Activated CD8-positive, alpha-beta memory T cell treated with anti-CD3 and anti-CD28 coated beads for 1 hour (primary cell): ENCODE measurements at places on chromosomes 4 and X.

GRCh38 chr4:20645236-20645635, 55.0 kb upstream of the PACRGL start:
- DNase-seq: no peak

- no peak for DNase-seq
Measured at GRCh38 chr4:48620093-48620492, 130.0 kb downstream of the ZAR1 start.

DNA sequence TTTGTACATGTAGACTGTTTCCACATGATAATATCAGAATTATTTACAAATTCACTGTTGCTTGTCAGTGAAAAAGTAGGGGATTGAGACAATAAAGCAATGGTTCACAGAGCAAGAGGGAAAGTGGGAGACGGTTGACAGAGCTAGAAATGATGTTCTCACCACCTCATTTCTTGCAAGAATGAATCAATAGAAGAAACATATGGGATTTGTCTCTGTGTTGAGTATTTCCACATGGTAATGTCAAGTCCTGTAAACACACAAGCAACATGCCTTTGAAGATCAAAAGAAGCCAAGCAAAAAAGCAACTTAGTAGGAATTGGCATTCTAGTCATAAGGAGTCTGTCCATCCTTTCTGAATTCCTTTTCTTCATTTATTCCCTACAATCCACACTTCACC, 1806.6 kb upstream of the AGA start:
- no peak for DNase-seq

GRCh38 chr4:84279678-84280077, 219.4 kb downstream of the NKX6-1 start:
- no peak for DNase-seq

DNA sequence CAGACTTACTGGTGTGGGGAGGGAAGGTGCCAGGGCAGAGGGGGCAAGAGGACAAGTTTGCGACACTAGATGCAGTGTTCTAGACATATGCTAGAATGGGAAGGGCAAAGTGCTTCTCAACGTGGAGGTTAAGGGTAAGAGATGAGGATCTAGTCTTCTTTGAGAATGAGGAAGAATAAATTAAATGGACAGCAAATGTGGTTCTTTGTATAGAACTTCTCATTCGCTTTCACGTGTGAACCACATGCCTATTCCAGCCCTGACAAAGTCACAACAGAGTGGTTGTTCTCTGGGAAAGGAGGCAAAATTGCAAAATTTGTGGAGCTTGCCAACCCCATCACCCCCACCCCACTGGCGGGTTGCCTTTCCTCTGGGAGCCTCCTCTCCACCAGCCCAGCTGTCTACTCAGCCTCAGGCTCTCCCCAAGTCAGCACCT, 1.5 kb upstream of the ANXA5 start:
- no peak for DNase-seq

GRCh38 chrX:11670316-11670715, 4.6 kb upstream of the ARHGAP6 start:
- DNase-seq: no peak

- DNase-seq: no peak
Measured at GRCh38 chrX:43218198-43218597, 437.9 kb upstream of the MAOA start.

DNA sequence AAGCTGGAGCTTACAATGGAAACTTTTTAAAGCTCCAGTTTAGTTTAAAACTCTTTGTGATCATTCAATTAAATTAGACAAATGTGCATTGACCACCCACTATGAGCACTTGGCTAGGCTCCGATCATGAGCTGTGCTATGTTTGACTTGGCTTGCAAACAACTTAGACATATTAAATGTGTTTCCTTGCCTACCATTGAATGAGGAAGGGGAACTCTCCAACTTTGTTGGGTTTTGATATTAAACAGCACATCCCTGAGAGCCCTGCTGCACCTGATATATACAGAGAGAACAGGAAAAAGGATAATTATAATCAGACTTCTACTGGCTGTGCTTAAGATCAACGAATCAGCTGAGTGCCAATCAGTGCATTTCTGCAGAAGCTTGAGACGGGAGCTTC, 71.4 kb upstream of the ADGRL3 start:
- DNase-seq: no peak

DNA sequence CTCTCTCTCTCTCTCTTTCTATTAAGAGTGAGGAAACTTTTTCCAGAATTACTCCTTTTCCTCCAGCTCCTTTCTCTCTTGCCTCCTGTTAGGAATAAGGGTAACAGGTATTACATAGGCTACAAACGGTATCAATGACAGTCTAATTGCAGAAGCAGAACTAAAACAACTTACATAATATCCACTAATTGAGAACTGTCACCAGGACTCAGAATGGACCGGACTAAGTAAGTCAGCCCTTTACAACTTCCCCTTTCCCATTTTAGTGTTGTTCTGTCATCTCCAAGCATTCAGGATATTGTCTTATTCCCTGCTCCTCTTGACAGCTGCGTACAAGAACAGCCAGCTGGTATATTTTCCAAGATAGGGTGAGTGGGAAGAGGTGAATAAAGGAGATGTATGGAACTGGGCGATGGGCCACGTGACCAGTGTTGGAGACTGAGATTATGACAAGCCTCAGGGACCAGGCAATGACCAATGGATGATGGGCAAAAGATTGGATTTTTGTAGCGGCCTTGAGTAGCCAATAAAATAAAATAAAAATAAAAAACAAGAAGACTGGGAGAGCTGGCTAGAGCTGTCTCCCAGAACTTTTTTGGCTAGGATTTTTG, 2.3 kb upstream of the FNIP2 start:
- no peak for DNase-seq

GRCh38 chr4:149486861-149487260, 328.8 kb downstream of the IQCM start:
- no peak for DNase-seq

DNA sequence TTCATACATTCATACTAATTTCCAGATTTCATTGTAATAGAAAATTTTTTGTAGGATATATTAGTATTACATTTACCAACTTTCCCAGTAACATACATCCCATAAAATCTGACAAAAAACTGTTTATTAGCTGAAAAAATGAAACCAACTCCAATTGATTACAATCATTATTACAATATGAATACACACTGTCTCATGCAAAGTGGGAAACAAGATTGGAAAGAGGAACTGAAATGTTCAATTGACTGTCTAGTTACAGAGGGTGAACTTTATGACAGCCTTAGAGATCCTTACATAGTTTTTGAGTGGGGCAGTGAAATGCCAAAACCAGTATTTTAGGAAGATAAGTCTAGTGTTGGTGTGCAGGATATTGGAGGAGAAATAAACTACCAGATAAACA, 2.3 kb upstream of the AMBN start:
- DNase-seq: no peak

GRCh38 chr4:147633113-147633512, 15.9 kb downstream of the TMEM184C start:
- DNase-seq: no peak

- DNase-seq: no peak
Measured at GRCh38 chr4:79964400-79965211, 108.4 kb downstream of the ANTXR2 start.

GRCh38 chrX:23376581-23376980, 41.9 kb downstream of the PTCHD1 start:
- DNase-seq: no peak

DNA sequence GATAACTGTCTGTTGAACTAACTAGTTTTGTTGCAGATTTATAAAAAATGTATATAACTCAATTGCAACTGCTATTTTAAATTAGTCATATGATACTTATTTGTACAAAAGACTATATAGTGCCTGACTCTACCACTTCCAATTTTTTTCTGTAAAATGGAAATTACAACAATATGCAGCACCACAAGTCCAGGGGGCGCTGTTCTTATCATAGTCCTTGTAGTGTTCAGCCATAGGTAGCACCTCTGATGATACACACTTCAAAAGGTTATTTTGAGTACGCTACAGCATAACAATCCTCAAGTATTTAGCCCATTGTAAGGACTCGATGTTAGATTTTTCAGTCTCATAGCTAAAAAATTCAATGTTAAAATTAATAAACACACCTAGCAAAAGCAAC, 174.9 kb downstream of the CORIN start:
- DNase-seq: no peak
